Heart right ventricle (tissue), 16 donors: ENCODE measurements at places on chromosomes 11 and 22. TPM values are rescaled to one million over a fixed set of nuclear protein-coding genes. Genes with fewer than 3 reads are reported as not detected.

GRCh38 chr11:125262194-125262829 is 97.8 kb downstream of the PKNOX2 start:
- H3K4me3 ChIP-seq = peak overlapping the region; percentile 6
- H3K27me3 ChIP-seq = peaks cover 37% of the 10 kb centered on the region
- peak overlapping the region; percentile 22 for H3K27ac ChIP-seq

DNA sequence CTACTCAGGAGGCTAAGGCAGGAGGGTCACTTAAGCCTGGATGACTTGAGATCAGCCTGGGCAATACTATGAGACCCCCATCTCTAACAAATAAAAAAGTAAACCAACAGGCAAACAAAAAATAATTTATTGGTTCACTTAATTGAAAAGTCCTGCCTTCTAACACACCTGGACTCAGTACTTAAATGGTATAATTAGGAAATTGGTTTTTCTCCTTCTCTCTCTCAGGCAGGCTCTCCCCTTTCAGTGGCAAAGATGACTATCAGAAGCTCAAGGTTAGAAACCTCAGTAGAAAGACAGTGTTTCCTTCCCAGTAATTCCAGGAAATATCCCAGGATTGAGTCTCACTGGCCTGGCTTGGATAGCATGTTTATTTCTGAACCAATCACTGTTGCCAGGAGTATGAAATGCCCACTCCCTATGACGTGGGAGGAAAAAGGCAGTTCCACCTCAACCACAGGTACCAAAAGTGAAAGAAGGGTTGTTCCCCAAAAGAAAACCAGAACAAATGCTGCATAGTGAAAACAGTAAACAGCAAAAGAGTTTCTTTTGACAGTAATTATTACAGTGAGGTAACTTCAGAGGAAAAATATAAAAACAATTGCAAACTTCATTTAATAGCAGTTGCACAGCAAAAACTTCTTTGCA is 56.3 kb upstream of the SOX6 start:
- H3K4me1 ChIP-seq = peaks cover 28% of the 10 kb centered on the region
- H3K4me3 ChIP-seq = no peak overlapping the region
- DNase-seq = no peak

The MAPK12 gene
- total RNA-seq = 16.4 TPM

DNA sequence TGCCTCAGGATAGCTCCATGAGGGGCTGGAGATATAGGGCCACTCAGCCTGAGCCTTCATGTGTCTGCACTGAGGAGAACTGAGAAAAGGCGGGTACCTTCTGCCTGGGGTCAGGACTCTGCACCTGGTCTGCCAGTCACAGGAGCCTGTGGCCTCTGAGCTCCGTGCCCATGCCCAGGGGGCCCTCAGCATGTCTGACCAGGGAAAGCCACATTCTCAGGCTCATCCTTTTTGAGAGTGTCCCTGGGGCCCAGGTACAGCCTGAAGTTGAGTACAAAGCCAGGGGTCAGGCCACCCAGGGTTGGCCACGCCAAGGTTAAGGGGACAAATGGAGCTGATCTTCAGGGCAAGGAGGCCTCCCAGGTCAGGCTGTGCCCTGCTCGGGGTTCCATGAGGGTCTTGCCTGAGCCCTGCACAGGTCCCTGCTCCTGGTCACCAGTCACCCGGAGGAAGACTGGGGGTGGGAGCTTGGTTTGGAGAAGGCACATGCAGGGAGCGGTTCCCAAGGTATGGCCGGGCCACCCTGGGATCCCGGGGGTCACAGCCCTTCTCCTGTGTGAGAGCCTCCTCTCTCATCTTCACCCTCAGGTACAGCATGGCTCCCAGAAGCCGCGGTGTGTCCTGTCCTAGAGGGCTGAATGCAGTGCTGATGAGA is 6.0 kb downstream of the DENND6B start:
- H3K4me1 ChIP-seq = peaks cover under 1% of the 10 kb centered on the region
- no peak overlapping the region for H3K27ac ChIP-seq
- H3K36me3 ChIP-seq = no peaks in the 10 kb centered on the region
- DNase-seq = no peak

The MYOD1 gene
- not detected for total RNA-seq

- no peaks in the 10 kb centered on the region for H3K36me3 ChIP-seq
- DNase-seq = peak; percentile 59
- H3K4me1 ChIP-seq = peaks cover 20% of the 10 kb centered on the region
These were observed at the start of gene NRIP3 for GRCh38 chr11:9003573-9004182. NRIP3 (minus strand) TSS chr11:9004001; CDS start chr11:9003935, 66 bp downstream.

DNA sequence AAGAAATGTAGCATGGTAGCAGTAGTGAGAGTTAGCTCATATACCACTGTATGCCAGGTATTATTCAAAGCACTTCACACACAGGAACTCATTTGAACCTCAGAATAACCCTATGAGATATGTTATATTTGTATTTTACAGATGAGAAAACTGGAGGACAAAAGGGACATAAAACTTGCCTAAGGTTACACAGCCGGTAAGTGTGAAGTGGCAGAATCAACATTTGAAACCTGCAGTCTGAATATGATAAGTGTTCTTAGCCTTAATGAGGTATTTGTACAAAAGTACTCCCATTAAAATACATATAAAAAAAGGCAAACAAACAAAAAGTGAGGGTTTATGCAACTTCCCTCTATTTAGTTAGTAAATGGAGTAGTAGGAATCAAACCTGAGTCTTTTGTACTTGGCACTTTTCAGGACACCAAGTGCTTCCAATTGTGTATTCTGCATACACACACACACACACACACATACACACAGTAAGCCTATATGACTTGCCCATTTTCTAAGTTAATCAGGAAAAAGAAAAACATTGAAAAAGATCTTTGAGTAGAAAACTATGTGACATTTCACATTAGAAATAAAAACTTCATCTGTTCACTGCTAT is 223.9 kb upstream of the FOLH1 start:
- no peak overlapping the region for H3K4me3 ChIP-seq
- H3K4me1 ChIP-seq = no peaks in the 10 kb centered on the region
- no peak for DNase-seq

- H3K27me3 ChIP-seq = no peaks in the 10 kb centered on the region
- no peak for DNase-seq
- peaks cover 63% of the 10 kb centered on the region for H3K4me1 ChIP-seq
- no peak overlapping the region for H3K4me3 ChIP-seq
These were observed 9.2 kb downstream of the RRP8 start for GRCh38 chr11:6594142-6594768.

The CTSW gene
- 0.21 TPM for total RNA-seq

- H3K4me1 ChIP-seq = peaks cover 28% of the 10 kb centered on the region
- DNase-seq = no peak
- H3K27me3 ChIP-seq = no peaks in the 10 kb centered on the region
- H3K27ac ChIP-seq = no peak overlapping the region
- H3K36me3 ChIP-seq = no peaks in the 10 kb centered on the region
- no peak overlapping the region for H3K4me3 ChIP-seq
These were observed 5.2 kb downstream of the MTMR2 start for GRCh38 chr11:95918720-95919119.

GRCh38 chr11:26134481-26135355 is 197.2 kb upstream of the ANO3 start:
- H3K36me3 ChIP-seq = no peaks in the 10 kb centered on the region
- no peaks in the 10 kb centered on the region for H3K4me1 ChIP-seq
- no peak overlapping the region for H3K4me3 ChIP-seq
